ENCODE measurements at places on chromosomes 5 and 9.

DNA sequence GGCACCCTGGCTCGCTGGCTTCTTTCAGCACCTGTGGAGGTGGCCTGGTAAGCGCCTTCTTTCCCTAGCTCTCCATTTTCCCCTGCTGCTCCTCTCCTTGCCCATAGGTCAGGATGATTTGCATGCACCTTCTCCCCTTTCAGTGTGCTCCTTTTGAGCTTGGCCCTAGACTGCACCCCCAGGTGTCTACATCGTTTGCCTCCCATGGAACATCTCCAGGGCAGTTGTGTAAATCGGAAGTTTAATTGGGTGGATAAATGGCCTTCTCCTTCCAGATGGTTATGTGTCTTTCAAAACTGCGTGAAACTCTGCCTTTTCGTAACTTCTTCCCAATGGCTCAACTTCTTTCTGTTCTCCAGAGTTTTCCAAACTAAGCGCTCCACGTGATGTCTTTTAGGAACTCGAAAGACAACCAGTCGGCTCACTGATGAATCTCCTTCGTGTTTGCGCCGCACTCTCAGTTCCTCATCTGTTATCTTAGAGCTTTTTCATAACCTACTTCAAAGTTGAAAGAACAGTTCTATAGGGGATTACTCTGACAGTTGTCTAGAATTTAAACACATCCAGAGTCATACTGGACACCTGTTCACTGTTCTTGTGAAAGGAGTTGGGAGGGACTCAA is 1.7 kb downstream of the ADAMTS19 start:
- DNase-seq, result no peak

GRCh38 chr5:72167804-72168203 is 60.5 kb downstream of the MAP1B start:
- DNase-seq, result peak; percentile 23

- DNase-seq, result no peak
These were observed 690.9 kb downstream of the ISL1 start for GRCh38 chr5:52073993-52074689.

DNA sequence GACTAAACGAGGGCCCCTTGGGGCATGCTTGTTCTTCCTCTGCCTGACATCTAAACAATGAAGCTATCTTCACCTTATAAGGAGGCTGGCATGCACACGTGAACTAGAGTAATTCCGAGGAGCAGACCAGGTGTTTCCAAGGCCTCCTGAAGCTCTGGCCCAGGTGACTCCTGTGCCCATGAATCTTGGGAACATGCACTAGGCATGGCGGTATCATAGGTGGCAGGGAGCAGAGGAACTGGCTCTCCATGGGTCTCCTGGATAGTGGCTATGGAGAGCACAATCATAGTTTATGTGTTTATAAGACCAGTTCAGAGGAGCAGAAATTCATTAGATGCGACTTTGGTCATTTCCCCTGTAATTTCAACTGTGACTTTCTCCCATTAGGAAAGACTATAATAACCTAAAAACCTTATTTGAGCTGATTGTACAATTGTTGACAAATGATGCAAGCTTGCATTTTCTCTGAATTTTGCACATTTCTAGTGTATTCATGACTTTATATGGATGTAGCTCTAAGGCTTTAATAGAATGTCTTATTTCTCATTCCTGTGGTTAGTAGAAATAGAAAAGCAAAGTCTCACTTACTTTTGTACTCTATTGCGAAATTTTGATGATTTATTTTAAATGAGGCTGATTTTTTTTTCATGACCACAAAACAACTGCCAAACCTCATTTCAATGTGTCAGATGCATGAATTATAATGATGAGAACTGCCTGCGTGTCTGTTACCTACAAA is 135.3 kb upstream of the RPS23 start:
- no peak for DNase-seq

DNA sequence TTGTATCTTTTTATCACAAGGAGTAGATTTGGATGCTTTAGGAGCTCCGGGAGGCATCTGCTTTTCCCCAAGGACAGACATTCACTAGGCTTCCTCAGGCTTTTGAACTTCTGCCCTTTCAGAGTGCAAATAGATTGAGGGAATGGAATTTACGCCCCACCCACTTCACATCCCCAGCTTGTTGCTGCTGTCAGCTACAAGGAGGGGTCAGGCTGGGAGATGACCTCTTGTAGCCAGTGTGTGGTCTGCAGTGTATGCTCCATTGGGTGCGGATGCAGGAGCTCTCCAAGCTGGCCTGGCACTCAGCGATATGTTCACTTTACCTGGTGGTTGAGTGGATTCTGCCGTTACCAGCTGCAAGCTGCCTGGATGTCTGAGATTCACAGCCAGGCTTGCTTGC is 6.4 kb downstream of the TNFSF15 start:
- no peak for DNase-seq

DNA sequence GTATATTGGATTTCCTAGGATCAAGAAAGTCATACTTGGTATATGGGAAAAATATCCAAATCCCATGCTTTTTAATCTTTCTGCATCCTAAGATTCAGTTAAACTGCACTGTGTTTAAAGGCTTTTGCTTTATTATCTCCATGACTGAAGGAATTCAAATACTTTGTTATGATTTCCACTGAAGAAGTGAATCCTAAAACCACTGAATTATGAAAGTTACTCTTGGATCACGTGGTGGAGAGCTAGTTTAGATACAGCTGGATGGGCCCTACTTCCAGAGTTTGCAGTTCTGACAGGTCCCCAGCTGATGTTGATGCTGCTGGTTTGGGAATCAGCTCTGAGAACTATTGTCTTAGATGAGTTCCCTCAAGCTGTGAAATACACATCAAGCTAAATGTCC is 5.0 kb downstream of the DAB2 start:
- no peak for DNase-seq

DNA sequence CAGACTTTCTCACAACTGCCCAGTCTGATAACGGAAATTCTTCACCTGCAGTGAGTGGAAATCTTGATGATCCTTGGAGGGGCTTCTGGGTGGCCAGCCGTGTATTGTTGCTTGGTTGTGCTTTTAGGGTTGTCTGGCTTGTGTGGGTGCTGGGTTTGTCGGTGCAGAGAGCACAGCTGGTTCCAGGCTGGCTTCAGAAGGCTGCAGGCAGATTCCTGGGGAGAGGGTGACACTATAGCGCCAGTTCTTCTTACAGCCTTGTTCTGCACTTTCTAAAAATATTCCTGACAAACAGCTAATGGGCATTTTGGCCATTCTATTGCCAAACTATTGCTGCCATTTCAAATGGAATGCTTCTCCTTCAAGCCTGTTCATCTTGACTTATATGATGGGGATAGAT is 99.3 kb downstream of the PDZD2 start:
- no peak for DNase-seq

DNA sequence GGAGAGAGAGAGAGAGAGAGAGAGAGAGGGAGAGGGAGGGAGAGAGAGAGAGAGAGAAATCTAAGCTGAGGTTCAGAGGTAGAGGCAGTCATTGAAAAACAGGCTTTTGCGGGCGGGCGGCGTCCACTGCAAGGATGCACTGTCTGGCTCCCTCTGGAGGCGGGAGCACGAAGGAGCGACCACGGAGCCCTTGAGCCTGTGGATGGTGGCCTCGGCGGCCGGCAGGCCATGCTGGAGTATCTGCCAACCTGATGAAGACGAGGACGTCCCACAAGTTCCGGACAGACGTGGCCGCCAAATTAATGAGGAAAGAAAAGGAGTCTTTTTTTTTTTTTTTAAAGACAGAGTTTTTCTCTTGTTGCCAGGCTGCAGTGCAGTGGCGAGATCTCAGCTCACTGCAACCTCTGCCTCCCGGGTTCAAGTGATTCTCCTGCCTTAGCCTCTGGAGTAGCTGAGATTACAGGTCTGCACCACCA is 2.2 kb upstream of the CCDC125 start:
- DNase-seq, result peak; percentile 7

DNA sequence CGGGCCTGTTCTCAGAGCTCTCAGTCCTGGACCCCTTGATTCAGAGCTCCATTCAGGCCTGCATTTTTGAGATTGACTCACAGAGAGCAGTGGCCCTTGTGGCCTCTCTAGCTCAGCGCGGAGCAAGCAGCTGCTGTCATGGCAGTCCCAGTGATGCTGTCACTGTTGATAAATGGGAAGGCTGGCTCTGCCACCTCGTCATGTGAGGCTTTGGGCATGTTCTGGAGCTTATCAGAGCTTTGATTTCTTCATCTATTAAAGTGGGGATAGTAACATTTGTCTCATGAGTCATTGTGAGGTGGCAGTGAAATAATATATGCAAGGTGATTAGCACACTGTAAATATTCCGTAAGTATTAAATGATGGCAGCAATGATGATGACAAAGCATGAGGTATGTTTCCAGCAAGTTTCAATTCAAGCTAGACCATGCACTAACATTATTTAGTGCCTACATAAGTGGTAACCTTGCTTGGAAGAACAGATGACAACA is 126.4 kb upstream of the CXCL14 start:
- DNase-seq, result no peak

- DNase-seq, result no peak
These were observed 156.4 kb upstream of the RASEF start for GRCh38 chr9:83219154-83219923.

DNA sequence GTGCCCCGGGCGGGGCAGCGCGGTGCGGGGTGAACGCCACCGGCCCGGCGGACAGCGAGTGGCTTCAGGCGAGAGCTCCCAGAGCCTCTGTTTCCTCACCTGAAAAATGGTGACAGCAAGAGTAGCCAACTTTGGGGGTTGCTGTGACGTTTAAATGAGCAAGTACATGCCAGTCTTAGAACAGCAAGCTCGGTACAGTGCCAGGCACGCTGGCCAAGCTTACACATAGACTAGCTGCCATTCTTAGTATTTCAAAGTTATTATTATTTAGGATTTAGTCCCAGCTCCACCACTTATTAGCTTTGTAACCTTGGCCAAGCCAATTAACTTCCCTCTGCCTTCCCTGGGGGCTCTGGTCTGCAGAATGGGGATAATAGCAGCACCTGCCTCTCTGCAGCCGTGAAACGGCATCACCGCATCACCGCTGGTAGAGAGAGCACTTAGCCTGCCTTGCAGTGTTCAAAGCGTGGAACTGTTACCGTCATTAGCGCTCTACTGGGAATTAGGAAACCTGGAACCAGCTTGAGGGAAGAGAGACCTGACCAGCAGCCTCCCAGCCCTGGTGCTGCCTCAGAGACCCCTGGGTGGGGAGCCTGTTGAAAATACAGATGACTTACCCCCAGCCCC is at the start of gene C9orf50:
Gene C9orf50, minus strand, starts transcription at position 433 of the 627 bp plus-strand sequence. CDS start 527 bp downstream, outside the sequence.
- no peak for DNase-seq

DNA sequence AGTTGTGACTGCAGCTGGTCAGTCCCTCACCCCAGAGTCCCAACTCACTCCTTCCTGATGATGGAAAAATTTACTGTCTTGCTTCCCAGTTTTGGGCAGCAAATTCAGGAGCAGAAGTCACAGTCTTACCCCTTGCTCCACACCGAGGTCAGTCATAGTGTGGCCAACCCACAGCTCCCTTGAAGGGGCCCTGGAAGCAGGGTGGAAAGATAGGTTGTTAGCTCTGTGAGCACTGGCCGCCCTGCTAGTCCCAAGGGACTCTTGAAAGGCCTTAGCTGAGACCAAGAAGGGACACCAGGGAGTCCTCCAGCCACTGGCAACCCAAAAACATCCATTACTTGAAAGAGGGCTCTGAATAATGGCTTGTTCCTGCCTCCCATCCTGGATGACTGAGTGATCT is 40.0 kb downstream of the GSN start:
- DNase-seq, result no peak

DNA sequence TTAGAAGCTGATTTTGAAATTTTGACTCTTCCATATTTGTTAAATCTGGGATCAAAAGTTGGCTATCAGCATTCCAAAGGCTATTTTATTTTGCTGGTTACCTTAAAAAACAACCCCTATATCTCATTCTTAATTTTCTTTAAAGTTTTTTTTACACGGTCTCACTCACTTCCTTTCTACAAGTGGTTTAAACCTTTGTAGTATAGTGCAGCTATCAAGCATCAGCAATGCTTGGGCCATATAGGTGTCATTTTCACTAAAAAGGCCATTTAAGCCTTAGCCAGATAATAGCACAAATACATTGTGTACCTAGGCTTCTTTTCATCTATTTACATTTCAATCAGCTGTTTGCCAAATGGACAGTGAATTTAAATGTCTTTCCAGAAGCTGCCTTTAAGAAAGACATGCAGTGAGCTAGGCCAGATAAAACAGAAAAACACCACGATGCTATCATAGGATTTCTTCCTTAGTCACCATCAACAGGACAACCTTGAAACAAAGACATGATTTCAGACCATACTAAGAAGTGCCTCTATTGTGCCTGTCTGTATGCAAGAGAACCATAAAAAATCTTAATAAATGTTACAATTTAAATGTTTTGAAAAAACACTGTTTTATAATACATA is 104.2 kb downstream of the RAPGEF6 start:
- DNase-seq, result no peak

DNA sequence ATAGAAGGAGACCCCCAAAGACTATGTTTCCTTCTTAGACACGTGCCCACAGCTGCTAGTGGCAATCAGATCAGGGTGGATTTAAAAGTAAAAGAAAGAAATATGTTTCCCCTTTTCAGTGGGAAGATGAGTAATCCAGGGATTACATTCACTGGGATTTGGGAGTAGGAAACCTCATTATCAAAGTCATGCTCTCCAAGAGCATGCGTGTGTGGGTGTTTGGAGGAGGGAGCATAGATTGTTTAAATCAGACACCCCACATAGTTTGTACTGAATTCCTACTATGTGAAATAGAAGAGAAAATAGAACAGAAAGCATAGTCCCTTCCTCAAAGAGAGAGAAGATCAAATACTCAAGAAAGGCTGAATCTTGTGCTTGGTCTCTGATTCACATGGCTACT is 65.5 kb upstream of the TBCA start:
- DNase-seq, result no peak

- DNase-seq, result no peak
These were observed 69.5 kb upstream of the CDH6 start for GRCh38 chr5:31124026-31124425.

All from C1 segment of cervical spinal cord (tissue), 14 donors.